ENCODE measurements at places on chromosomes 1 and 21.

DNA sequence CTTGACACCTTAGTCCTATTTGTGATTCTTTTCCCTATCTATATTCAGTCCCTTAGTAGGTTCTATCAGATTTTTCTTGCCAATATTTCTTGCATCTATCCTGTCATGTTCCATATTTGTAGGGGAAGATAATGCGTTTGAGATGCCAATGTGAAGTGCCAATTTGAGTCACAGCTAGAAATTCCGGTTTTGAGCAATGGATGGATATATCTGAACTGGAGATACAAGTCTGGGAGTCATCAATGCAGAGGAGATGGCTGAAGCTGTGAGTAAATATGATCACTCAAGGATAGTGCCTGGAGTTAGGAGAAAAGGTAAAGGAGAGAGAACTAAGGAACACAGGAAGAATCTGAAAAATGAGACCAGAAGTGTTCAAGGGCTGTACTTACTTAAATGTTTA is 93.8 kb downstream of the COQ8A start:
- DNase-seq, result no peak

DNA sequence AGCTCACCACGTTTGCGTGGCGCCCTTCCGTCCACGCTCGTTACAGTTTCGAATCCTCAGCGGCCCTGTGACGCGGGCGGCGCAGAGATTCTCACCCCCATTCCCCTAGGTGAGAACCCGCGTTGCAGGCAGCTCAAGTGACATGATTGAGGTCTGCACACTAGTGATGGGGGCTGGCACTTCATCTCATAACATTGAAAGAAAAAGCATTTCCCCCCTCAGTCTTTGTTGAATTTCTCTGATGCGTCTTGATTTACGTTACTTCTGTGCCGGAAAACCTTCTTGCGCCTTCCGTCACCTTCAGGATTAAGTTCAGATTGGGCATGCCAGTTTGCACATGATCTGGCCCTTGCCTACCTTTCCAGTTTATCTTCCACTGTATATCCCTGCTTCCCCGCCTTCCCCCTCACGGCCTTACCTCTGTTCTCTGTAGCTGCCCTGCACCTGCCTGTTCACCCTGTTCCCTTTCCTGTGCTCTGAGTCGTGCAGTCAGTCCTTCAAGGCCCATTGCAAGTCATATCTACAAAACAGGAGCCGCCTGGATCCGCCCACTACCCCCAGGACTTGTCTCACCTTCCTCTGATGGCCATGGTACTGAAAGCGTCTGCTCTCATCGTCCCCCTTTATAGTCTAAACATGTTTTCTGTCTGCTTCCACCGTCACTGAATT is 1.1 kb downstream of the CTPS1 start:
- DNase-seq, result no peak

DNA sequence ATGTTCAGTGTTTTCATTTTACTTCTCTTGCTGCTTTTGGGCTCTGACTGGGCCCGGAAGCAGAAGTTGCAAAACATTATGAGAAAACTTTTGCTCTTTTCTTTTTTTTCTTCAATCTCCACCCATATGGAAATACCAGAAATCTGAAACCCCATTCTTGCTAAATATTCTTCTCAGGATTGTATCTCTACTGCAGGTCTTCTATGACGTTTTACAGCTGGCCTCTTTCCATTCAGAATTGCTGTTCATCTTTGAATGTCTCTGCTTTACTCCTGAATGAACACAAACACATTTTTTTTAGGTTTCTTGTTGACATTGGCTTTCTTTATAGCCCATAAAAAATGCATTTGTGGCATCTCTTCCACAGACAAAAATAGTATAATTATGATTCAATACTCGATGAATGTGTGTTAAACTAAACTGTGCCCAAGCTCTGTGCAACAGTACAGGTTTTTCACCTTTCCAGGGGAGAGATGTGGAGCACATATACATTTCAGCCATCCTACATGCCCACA is 18.8 kb downstream of the PTPRC start:
- no peak for DNase-seq

DNA sequence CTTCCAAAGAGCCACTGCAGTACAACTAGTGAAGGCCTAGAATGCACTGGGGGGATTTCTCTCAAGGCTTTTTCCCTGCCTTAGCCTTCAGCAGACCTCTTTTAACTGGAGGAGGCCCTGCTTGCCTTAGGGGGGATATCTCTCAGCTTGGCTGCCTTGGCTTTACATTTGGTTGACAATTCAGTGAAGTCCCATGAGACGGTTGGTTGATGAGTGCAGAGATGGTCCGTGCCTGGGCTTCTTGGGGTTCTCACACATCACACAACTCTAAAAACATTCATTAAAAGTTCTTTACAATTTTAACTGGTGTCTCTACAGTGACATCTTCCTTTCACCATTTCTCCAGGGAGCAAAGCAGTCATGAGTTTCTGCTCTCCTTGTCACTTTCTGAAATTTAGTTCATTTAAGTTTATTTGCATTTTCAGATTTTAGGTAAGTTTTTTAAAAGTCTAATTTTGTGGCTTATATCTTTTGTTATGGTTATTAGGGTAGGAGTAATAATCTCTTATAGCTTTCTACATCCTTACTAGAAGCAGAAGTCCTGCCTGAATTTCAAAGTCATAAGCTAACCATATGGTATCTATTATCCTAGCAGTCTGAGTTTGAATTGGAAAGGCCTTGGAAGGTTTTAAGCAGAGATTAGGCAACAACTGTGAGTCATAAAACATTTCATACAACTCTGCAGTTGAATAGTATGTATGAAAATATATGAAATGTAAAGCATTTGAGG is 487.6 kb downstream of the DPYD start:
- no peak for DNase-seq

GRCh38 chr1:63795455-63795854 is 21.6 kb downstream of the ROR1 start:
- DNase-seq, result no peak

GRCh38 chr1:110060034-110060661 is 10.3 kb downstream of the ALX3 start:
- DNase-seq, result no peak

DNA sequence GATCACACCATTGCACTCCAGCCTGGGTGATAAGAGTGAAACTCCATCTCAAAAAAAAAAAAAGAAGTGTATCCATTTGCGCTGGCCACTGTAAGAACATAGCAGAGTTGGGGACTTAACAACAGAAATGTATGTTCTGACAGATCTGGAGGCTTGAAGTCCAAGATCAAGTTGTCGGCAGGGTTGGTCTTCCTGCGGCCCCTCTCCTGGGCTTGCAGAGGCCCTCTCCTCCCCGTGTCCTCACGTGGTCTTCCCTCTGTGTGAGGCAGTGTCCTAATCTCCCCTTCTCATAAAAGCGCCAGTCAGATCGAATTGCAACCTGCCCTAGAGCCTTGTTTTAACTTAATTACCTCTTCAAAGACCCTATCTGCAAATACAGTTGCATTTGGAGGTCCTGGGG is 52.6 kb downstream of the MT1HL1 start:
- DNase-seq, result no peak

- no peak for DNase-seq
These were observed 68.6 kb upstream of the ERRFI1 start for GRCh38 chr1:8094481-8095241.

All from NCI-H1417 treated with DMSO at 0.1 percent for 48 hours (cell line).